Aortic smooth muscle cell (primary cell): ENCODE measurements at places on chromosomes 5 and 9. TPM values are rescaled to one million over a fixed set of nuclear protein-coding genes. Genes with fewer than 3 reads are reported as not detected.

Gene GPR151
- total RNA-seq = not detected in 2 replicates

Gene OR1J2
- 0.53 TPM in 1 of 2 replicates, not detected in the other for total RNA-seq

Gene ADGRV1
- total RNA-seq = 0.13 and 0.19 TPM in 2 replicates

Gene TRIM52
- 5.7 and 6.3 TPM in 2 replicates for total RNA-seq

Gene PAPPA
- 8.6 and 21.9 TPM in 2 replicates for total RNA-seq
